ENCODE measurements at places on chromosomes 6 and 20.
A peak's percentile ranks its signal among the peaks of the same experiment; 100 is the strongest.

- DNase-seq = peak; percentile 52
Measured at GRCh38 chr6:89145091-89145955, 532 bp upstream of the PM20D2 start.

DNA sequence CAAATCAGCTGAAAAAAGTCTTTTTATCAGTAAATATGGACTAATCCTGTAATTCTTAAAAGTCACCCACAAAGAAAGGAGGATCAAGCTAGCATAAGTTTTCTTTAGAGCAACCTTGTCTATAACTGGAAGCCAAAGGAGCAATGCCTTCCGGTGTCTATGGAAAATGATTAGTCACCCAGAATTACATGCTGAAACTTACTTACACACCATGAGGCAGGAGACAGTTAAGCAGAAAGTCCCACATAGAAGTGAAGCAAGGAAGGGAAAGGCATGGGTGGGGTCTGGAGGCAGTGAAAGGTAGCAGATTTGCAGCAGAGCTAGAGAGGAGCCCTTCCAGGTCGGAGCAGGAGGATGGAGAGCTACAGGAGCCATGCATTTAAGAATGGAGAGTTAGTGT is 153.7 kb upstream of the RIPOR2 start:
- DNase-seq = no peak

DNA sequence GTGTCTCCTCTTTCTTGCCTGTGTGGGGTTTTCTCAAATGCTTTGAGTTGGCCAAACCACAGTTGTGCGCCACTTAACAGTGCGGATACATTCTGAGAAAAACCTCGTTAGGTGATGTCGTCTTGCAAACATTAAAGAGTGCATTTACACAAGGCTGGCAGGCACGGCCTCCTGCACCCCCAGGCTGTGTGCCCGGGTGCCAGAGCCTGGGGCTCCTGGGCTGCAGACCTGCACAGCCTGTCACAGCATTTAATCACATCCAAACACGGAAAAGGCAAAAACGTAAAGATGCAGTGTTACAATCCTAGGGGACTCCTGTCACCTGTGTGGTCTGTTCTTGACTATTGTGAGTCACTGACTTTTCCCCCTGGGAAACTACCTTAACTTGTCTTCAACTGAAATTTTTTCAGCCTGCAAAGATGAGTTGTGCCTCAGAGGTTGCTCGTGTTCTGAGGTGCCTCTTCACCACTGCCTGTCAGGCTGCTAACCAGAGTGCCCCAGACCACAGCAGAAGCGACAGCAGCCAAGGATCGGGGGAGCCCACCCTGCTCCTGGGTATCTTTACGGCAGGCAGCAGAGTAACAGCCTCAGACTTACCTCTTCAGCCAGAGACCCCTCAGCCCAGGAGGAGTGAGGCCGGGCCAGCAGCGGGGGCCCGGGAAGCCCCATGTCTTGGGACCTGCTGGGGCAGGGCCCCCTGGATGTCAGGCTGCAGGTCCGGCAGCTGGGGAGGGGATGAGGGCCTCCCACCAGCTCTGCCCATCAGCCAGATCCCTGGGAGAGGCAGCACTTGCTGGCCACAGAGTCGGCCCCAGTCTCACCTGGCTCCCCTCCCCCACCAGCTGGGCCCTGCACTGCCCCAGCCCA is 683 bp upstream of the C20orf204 start:
- DNase-seq = peak; percentile 46

GRCh38 chr20:53677447-53678314 is 84.0 kb upstream of the ZNF217 start:
- DNase-seq = no peak

Measured in CD4-positive, alpha-beta T cell treated with Interleukin-12 subunit alpha and Interleukin-12 subunit beta, for 1 hour (primary cell).